ENCODE measurements at places on chromosomes 5 and 9. TPM values are rescaled to one million over a fixed set of nuclear protein-coding genes. Genes with fewer than 3 reads are reported as not detected.

GRCh38 chr9:128384801-128385495 lies 13.8 kb downstream of the URM1 start:
- no peak for DNase-seq

GRCh38 chr9:119794836-119795235 lies 425.6 kb upstream of the BRINP1 start:
- DNase-seq, result no peak

DNA sequence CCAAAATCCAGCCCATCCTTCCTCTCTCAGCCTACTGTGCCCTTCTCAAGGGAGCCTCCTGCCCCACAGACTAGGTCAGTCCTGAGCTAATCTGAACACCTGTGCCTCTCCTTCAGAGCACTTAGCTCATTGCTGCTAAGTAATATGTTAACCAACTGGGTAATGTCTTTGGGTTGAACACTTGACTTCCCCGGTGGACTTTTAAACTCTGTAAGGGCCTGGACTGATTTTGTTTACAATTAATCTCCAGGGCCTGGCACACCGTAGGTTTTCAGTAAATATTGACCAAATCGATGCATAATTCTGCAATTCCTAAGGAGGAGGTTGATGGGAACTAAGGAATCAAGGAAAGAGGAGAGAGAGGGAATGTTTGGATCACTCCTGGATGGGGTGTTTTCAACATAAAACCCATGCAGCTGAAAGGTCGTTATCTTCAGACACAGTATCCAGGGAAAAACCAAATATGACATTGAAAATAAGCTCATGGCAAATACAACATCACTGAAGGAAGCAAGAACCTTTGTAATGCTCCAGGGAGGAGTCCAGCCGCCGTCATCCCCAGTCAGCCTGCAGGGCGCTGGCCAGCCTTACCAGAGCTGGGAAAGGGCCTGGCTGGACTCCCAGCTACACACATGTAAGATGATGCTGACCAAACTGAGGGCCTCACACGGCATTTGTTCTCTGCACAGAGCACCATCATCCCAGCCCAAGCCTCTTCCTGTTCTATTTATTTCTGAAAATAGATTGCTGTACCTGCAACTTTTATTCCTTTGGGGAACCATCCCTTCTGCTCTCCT lies 166.3 kb downstream of the C5orf15 start:
- DNase-seq, result no peak

GRCh38 chr5:139642213-139642612 lies 5.9 kb upstream of the CXXC5 start:
- DNase-seq, result no peak

- no peak for DNase-seq
Observed at GRCh38 chr5:7779019-7780005, 71.6 kb downstream of the CFAP90 start.

GRCh38 chr5:140225396-140225795 lies 50.4 kb downstream of the CYSTM1 start:
- no peak for DNase-seq

DNA sequence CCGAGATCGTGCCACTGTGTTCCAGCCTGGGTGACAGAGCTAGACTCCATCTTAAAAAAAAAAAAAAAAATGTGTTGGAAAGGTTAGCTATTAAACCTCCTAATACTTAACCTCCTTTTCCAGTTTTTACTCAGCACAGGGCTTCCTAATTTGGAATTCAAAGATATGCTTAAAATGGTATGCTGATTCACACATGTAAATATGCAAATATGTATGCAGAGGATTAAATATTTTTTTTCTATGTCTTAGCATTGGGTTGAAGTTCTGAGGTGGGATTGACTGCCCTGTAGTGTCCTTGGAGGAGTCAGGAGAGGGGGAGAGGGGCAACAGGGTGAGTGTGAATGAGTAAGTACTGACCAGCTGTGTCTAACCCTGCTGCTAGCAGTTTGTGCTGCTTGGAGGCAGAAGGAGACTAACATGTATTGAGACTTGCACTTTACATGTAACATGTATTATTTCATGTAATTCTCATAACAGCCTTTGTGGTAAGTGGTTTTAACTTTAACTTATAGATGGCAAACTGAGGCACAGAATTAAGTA lies 63.2 kb downstream of the SLC44A1 start:
- DNase-seq, result no peak

DNA sequence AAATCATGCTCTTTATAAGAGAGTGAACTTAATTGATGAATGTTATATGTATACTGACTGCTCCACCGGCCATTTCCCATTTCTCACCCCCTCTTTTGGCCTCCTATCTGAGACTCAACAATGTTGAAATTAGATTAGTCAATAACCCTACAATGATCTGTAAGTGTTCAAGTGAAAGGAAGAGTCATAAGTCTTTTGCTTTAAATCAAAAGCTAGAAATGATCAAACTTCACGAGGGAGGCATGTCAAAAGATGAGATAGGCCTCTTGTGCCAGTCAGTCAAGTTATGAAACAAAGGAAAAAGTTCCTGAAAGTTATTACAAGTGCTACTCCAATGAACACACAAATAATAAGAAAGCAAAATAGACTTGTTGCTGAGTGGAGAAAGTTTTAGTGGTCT lies 83.1 kb downstream of the NLN start:
- no peak for DNase-seq

DNA sequence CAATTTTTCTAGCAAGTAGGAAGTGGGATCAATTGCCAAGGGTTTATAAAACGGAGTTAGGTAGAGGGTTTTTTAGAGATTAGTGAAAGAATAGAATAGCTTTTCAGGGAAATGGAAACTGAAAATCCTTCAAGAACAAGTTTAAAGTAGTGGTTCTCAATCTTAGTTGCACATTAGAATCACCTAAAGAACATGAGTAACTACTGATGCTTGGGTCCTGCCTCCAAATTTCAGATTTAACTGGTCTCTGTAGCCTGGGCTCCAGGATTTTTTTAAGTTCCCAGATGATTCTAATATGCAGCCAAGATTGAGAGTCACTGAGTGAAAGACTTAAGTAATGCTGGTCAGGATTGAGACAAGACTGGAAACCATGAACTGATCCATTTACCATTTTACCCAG lies 20.5 kb downstream of the ELOVL7 start:
- no peak for DNase-seq

Gene HNRNPK
- total RNA-seq, result 390 TPM

Gene FAM200C
- total RNA-seq, result 6.1 TPM

Gene CDHR2
- 0.62 TPM for total RNA-seq

Data from lower lobe of right lung (tissue), 2 donors.